ENCODE measurements at places on chromosomes 11 and 22.

- DNase-seq = no peak
Observed at GRCh38 chr11:130631119-130631518, 182.7 kb downstream of the ADAMTS15 start.

- no peak for DNase-seq
Observed at GRCh38 chr11:17649261-17649660, 70.1 kb upstream of the MYOD1 start.

DNA sequence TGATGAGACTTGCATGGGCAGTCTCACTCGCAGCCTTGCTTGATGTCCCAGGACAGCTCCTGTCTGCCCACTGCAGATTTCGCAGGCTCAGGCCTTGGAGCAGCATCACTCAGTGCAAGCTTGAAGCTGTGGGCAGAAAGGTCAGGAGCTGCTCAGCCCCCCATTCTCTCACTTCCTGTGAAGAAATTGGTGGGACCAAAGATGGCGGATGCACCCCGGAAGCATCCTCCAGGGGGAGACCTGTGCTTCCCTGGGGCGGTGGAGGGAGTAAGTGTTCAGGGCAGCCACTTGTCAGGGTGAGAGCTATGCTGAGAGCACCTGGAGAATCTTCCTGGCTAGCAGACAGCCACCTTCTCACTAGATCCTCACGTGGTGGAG lies 11.3 kb downstream of the PLAAT2 start:
- no peak for DNase-seq

GRCh38 chr11:46253258-46254132 lies 24.0 kb upstream of the CREB3L1 start:
- DNase-seq = no peak

DNA sequence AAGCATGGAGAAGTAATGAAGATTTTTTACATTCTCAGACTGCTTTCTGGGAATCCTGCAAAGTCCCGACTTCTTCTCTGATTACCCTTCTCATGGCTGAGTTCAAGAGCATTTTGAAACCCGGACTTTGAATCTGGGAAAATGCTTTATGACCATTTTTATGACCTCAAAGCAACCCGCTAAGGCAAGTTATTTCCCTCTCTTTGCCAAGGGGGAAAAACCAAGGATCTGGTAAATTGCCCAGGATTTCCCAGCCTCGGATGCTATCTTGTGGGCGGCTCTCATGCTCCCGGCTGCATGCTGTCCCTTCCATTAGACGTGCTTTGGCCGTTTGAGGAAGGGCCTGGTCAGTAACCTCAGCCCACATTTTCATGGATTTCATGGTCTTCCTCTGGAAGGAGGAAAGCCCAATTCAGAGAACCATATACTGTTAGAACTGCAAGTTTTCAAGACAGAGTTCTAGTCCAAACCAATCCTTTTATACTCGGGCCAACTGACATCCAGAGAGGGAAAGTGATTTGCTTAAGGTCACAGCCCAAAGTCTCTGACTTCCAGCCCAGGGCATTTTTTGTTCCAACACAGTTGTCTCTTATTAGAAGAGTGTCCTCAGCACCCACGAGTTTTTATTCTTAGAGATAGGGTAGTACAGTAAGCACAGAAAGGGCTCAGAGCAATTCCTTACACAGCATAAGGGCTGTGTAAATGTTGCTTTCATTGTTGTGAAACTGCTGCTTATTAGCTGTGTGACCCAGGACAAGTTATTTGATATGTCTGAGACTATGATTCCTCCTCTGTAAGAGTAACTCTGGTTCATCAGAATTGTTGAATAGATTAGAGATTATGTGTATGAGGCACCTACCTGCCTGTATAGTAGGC lies 77.4 kb downstream of the NAV2 start:
- DNase-seq = no peak

- no peak for DNase-seq
Observed at GRCh38 chr11:81286959-81287358, 1446.7 kb downstream of the FAM181B start.

- DNase-seq = no peak
Observed at GRCh38 chr11:9438611-9439010, 22.2 kb upstream of the ZNF143 start.

DNA sequence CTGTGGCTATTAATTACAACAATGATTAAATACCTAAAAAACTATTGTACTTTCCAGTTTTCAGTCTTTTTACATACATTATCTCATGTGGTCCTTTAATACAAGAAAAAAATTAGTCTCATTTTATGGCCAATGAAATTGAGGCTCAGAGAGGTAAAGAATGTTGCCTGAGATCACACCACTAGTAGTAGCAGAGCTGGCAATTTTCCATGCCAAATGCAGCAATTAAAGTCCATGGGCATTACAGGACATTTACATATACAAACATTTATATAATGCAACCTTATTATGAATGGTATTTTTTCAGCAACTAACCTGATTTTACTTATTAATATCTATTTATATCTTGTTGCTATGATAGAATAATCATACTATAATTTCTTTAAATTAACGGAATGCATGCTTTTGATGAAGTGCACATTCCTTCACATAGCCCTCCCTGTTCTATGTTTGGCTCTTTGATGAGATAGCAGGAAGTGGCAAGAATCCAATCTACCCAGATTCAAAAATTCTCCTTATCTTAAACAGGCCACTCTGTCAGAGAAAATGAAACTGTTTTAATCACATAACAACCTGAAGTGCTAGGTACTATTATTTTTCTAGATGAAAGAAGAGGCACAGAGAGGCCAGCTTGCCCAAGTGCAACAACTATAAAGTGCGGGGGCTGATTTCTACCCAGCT lies 120.9 kb upstream of the LDLRAD3 start:
- DNase-seq = no peak

DNA sequence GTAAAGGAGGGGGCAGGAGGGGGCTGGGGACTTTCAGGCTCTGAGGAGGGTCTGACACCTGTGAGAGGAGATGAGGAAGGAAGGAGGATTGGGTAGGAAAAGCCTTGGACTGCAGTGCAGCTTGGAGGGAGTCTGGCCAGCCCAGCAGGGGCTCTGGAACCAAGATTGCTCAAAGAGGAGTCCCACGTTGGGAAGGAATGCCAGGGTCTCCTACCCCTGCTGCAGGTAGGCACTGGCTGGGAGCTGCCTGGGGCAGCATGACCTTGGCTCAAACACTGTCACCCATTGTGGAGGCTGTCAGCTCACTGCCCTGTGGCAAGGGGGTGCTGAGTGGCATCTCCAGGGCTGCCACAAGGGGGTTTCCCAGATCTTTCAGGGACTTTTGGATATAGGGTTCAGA lies 94.5 kb downstream of the RPS6KA4 start:
- no peak for DNase-seq

GRCh38 chr11:74417379-74417804 lies 19.2 kb upstream of the PGM2L1 start:
- no peak for DNase-seq

DNA sequence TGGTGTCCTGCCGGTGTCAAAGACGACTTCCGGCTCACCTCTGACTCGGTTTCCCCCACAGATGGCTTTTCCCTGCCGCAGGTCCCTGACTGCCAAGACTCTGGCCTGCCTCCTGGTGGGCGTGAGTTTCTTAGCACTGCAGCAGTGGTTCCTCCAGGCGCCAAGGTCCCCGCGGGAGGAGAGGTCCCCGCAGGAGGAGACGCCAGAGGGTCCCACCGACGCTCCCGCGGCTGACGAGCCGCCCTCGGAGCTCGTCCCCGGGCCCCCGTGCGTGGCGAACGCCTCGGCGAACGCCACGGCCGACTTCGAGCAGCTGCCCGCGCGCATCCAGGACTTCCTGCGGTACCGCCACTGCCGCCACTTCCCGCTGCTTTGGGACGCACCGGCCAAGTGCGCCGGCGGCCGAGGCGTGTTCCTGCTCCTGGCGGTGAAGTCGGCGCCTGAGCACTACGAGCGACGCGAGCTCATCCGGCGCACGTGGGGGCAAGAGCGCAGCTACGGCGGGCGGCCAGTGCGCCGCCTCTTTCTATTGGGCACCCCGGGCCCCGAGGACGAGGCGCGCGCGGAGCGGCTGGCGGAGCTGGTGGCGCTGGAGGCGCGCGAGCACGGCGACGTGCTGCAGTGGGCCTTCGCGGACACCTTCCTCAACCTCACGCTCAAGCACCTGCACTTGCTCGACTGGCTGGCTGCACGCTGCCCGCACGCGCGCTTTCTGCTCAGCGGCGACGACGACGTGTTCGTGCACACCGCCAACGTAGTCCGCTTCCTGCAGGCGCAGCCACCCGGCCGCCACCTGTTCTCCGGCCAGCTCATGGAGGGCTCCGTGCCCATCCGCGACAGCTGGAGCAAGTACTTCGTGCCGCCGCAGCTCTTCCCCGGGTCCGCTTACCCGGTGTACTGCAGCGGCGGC lies 5.5 kb downstream of the B3GNT6 start:
- DNase-seq = no peak

GRCh38 chr11:132817387-132817786 lies 714.9 kb downstream of the OPCML start:
- no peak for DNase-seq

GRCh38 chr11:35721651-35722282 lies 59.2 kb downstream of the TRIM44 start:
- DNase-seq = no peak

- DNase-seq = no peak
Observed at GRCh38 chr11:18671246-18671645, 27.3 kb upstream of the TMEM86A start.

DNA sequence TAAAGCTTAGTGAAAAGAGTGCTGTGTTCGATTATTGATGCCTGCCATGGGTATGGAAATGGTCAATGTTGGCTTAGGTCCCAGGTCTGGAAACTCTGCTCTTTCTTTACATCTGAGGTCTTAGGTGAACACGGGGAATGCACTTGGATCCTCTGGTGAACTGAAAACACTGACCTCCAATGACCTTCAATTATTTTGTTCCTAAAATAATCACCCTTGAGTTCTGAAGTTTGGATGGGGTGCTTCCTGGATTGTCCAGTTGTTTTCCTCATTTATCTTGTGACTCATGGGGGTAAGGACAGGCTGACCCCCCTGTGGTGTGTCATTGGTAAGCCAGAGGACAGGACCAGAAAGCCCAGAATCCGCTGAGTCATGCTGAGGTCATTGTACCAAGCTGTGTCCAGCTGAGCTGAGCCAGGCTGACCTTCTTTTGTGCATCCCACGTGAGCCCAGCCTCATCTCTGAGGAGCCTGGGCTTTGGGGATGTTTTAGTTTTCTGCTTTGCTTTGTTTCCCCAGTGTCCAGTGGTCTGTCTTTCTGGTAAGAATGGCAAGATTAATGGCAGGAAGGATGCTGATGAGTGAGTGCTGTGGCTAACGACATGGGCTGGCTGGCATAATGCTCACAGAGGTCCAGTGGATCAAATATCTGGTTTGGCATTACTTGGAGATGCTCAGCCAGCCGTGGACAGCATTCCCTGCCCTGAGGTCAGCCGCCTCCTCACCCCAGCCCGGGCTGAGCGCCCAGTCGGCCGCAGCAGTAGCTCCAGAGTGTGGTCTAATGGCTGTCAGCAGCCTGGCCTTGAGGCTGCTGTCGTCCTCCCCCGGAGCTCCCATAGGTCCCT lies 35.6 kb downstream of the AMPD3 start:
- DNase-seq = no peak

DNA sequence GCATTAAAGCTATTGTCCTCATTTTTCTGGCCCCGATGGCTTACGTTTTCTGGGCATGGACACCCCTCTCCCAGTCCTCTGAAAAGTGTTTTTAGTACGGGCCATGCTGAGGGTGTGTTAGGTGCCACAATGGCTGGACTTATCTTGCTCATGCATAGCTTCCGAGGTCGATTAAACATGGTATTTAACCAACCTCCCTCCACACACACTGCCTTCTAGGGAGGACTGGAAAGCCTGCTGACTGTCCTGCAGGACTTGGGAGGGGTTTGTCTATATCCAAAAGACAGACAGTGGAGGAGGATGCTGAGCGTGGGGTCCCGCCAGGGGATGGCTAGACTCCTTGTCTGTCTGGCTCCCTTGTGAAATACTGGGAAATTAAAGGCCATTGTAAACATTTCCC lies 95.3 kb downstream of the FBXO7 start:
- no peak for DNase-seq

DNA sequence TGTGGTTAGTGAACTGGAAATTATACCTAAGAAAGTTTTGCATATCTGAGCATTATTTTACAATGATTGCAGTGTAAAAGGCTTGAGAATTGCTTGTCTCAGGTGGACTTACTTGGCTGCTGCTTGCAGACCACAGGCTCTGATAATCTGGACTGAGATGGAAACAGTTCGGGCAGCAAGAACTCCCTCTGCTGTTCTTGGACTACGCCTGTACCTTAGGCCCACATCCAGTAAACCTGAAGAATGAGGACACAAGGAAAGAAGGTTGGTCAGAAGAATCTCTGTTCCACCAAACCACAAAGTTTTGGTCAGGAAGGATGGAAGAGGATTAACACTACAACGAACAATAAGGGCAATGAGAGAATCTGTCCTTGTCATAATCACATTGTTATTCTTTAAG lies 80.1 kb downstream of the C2CD3 start:
- DNase-seq = no peak

GRCh38 chr11:101442171-101442570 lies 141.6 kb downstream of the TRPC6 start:
- DNase-seq = no peak

- DNase-seq = no peak
Observed at GRCh38 chr11:130452940-130453339, 4.5 kb downstream of the ADAMTS15 start.

GRCh38 chr11:95279921-95280868 lies 49.2 kb upstream of the SESN3 start:
- no peak for DNase-seq

- no peak for DNase-seq
Observed at GRCh38 chr11:8381871-8382396, 118.3 kb upstream of the LMO1 start.

GRCh38 chr11:86202013-86202336 lies 42.6 kb upstream of the EED start:
- no peak for DNase-seq

DNA sequence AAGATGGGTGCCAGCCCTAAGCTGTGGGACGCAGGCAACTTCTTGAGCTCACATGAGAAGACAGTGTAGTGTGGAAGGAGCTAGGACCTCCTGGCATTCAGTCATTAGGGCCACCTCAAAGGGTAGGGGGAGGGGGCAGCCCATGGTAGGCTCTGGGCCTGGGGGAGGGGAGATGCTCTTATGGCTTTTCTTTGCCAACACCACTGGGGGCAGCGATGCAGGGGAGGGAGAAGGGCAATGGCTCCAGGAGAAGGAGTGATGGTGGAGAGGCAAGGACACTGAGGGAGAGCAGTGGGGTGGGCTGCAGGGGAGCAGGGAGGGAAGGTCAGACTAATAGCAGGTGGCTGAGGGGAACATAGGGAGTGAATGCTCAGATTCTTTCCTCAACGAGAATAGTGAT lies 63.3 kb upstream of the SUSD2 start:
- DNase-seq = no peak

DNA sequence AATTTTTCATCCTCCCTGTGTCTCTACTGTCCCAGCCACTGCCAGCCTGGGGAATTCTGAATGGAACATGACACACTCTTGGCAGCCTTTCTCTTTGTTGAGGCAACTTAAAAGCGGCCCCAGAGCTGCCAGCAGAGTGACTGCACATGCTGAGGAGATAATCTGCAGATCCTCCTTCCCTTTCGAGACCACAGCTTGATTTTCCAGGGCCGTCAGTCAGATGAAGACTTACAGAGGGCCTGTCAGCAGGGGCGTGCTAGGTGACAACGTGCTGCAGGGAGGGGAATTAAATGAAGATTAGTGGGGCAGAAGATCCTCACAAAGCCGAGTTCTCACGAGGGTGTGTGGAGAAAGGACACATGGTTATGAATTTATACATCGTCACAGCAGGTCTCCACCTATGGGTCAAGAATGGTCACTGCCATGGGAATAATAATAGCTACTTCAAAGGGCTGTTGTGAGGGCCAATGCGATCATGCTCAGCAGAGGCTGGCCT lies 193.5 kb upstream of the PITPNB start:
- no peak for DNase-seq

Data from memory B cell (primary cell).